ENCODE measurements at places on chromosomes 2 and 18.

- DNase-seq: no peak
Measured at GRCh38 chr2:30046979-30047378, 99.8 kb upstream of the YPEL5 start.

GRCh38 chr18:65227970-65228369 is 522.8 kb upstream of the CDH7 start:
- DNase-seq: no peak

- DNase-seq: no peak
Measured at GRCh38 chr2:9519250-9519649, 36.4 kb downstream of the ADAM17 start.

DNA sequence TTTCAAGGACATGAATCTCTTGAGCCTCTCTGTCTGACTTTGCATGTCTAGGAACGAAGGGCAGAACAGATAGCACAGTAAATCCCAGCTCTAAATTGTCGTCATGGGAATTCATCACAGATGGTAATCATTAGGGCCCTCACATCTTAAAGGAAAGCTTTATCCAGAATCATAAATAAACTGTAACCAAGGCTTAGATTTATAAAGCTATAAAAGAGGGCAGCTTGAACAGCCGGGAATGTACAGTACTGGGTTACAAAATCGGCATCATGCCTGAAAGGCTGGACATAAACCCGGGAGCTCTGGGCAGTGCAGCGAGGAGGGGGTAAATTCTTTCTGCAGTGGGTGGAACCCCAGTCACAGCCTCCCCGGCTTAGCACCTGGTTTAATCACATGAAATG is 144.4 kb downstream of the GFPT1 start:
- DNase-seq: peak; percentile 35

DNA sequence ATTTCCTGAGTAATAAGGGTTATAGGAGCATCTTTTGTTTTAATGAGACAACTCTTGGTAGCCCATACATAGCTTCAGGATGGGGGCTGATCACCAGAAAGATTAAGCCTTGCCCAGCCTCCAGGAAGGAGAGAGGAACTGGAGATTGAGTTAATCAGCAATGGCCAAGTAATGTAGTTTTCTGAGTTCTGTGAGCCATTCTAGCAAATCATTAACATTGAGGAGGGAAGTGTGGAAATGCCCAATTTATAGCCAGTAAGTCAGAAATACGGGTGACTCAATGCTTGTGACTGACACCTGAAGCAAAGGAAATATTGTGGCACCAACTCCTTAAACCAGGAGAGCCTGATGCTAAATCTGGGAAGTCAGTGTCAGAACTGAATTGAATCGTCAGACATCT is 205.1 kb upstream of the SRD5A2 start:
- no peak for DNase-seq

DNA sequence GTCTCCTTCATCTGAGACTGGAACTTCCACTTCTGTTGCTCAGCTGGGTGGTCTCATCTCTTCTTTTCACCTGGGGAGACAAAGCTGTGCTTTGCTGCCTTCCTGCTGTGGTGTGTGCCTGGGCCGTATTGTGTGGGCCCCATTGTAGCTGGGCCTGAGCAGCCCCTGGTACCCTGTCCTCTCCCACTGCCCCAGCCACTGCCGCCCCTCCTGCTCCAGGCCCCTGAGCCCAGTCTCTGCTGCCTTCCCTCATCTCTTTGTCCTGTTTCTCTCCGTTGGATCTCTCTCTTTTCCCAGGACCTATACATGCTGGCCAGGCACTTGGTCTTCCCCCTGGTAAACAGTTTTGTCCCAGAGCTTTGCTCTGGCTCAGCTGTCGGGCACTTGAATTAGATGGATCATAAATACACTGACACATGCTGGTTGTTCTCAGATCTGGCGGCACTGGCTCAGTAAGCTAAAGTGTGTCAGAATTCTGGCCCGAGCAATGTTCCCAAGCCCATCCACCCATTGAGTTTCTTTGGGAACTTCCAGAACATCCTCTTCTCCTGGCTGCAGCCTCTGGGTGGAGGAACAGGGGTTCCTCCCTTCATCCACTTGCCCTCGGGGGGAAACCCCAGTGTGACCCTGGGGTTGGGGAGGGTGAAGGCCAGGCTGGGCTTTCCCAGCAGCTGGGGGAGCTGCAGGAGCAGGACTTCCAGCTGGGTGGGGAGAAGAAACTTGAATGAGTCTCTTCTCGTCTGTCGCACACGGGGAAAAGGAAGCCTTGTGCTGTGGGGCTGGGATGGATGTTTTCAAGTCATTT is 99.0 kb downstream of the DGKD start:
- DNase-seq: no peak

GRCh38 chr2:152594022-152594766 is 123.1 kb downstream of the PRPF40A start:
- DNase-seq: no peak

DNA sequence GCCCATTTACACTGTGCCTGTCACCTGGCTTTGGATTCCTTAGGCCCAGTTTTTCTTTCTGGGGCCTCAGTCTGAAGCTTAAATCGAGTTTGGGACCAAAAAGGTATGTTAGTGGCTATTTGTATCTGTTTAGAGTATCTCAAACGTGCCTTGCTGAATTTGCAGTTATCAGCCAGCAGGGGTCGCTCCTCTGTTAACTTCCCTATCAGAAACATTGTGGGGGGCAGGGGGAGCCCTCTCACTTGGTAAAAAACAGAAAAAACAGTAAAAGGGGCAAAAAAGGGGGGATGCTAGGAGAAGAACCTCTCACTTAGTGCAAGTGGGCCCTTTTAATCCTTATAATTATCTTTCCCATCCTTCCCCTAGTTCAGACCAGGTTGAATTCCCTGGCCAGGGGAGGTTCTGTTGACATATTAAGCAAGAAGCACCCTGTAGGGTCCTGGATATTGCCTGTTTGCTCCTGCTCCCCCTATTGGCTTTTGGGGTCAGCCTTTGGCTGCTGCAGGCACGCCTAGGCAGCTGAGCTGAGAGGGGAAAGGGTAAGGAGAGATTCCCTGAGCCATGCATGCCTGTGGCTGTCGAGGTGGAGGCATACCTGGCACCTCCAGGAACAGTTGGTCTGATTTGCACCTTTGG is 8.8 kb upstream of the IFIH1 start:
- DNase-seq: no peak

All from amniotic stem cell (primary cell).